C1 segment of cervical spinal cord (tissue), 14 donors: ENCODE measurements at places on chromosomes 11 and 22.

- no peak for DNase-seq
These were observed 32.9 kb upstream of the TRIM29 start for GRCh38 chr11:120170741-120171261.

- DNase-seq = no peak
These were observed 108.5 kb upstream of the BID start for GRCh38 chr22:17882727-17883126.

DNA sequence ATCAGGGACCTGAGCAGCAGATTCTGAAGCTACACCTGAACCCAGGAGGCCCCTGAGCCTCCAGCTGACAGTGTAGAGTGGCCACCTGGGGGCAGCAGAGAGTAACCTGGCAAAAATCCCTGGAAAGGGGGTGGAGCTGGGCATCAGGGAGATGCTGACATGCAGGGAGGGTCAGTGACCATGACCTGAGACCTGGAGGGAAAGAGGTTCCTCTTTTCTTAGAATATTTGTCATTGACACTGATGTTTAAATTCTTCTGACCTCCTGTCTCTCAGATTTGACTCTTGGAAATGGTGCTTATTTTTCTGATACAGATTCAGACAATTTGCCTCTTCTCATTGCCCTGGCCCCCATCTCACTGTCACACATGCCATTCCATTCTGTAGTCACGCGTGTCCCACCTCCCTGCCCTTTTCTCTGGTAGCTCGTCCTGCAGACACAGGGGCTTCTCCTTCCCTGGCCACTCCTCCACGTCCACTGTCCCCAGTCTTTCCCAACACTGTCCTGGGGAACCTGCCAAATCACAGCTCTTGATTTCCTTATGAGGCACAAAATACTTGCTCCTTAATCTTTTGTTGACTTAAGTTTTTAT, 117.2 kb upstream of the IGLL5 start:
- DNase-seq = no peak

GRCh38 chr11:31127290-31127689, 242.2 kb downstream of the DCDC1 start:
- no peak for DNase-seq

- peak; percentile 17 for DNase-seq
These were observed 125.3 kb downstream of the FEZ1 start for GRCh38 chr11:125370561-125371389.

- DNase-seq = no peak
These were observed 9.8 kb upstream of the NUCB2 start for GRCh38 chr11:17266781-17267180.

DNA sequence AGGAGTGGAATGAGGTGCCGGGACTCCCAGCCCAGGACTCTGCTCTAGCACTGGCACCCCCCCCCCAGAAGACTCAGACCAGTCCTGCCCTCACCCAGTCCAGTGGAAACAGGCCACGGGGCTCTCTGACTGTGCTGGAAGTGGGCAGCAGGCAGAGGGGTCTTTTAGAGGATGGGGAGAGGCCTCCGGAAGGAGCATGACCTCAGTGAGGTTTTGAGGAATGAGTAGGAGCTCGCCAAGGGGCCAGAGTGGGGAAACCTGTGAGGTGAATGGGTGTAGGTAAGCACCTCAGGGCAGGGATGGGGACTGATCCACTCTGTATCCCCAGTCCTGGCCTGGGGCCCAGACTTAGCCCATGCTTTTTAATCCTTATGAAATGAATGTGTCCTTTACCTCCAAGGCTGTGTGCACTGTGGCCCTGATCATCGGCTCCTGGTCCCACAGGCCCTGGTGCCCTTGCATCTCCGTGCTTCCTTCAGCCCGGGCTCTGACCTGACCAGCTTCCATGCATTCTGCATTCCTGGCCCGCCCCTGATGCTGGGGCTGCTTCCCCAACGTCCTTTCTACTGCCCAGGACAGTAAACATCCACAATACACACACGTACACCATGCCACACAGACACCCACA, 24.4 kb upstream of the RFPL3 start:
- DNase-seq = no peak

DNA sequence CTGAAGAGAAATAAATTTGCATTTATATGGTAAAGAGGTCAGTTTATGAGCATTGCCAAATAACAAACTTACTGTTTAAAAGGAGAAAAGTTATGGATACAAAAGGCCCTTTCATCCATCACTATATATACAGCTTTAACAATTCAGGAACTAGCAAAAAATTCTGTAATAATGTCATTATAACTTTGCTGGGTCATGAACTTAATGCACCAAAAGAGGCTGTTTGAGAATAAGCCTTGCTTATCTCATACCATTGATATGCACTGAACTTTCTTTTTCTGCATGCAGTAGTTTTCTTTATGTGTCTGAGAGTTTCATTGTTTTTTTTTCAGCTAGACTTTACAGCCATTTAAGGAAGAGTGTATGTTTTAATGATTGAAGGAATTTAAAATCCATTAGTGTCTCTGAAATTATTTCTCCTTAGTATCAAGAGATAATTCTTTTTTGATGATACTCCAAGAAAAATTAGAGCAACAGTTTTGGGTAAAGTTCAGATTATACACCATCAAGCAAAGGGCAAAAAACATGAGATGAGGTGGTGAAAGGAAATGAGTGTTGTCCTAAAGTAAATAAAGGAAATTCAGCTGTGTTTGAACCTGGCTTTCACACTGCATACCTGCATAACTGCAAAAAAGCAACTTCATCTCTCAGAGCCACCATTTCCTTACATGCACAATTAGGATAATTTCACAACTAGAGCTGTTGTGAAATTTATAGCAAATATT, 188.2 kb upstream of the ANO3 start:
- DNase-seq = no peak

DNA sequence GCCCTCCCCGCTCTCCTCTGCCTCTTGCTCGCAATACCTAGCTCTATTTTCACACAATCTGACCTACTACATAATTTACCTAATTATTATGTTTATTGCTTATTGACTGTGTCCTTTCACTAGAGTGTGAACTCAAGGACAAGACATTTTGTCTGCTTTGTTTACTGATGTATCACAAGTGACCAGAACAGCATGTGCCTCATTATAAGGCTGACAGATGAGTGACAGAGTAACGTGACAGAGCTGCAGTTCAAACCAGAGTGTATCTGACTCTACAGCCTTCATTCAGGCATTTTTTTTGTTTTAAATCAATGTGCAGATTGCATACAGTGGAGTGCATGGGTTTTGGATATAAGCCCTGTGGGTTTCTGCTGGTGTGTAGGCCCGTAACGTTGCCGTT, 82.0 kb upstream of the RAB1B start:
- DNase-seq = no peak

GRCh38 chr11:102802341-102802740, 4.4 kb upstream of the MMP1 start:
- DNase-seq = no peak

DNA sequence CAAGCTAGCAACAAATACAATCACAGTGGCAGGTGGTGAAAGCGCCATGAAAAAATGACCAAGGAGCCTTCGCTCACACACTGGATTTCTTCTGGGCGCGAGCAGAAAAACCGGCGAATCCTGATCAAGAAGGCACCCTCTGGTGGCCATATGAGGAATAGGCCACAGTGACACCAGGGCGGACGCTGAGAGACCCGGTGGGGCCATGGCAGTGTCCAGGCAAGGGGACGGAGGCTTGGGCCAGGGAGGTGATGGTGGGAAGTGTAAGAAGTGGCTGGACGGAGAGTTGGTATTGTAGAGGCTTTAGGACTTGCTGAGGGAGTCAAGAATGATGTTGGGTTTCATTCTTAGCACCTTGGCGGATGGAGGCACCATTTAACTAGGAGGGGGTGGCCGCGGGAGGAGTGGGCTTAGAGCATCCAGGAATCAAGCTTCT, 16.9 kb upstream of the RAC2 start:
- DNase-seq = no peak

DNA sequence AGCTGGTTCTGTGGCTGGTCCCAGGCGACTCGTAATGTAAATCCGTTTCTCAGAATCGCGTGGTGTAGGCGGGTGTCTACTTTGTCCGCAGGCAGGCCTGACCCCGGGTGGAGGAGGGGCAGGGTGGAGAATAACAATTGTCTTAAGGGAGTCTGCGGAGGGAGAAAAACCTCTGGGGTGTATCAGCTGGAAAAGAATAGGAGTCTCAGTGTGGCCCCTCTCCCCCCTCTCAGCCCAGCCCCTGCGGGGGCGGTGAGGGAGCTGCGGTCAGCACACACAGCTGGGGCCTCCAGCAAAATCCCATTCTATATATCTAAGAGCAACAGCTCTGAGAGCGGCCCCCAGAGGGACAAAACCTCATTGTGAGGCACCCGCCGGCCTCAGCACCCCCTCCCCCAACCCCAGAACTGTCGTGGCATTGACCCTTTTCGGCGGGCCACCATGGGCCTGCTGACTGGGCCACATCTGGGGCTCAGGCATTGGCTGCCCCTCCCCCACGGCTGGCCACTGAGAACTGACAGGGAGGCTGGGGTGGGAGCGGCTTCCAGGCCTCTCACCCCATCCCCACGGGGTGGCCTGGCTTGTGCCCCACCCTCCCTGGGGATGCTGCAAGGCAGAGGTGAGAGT, 2.7 kb upstream of the MYRF start:
- peak; percentile 83 for DNase-seq

DNA sequence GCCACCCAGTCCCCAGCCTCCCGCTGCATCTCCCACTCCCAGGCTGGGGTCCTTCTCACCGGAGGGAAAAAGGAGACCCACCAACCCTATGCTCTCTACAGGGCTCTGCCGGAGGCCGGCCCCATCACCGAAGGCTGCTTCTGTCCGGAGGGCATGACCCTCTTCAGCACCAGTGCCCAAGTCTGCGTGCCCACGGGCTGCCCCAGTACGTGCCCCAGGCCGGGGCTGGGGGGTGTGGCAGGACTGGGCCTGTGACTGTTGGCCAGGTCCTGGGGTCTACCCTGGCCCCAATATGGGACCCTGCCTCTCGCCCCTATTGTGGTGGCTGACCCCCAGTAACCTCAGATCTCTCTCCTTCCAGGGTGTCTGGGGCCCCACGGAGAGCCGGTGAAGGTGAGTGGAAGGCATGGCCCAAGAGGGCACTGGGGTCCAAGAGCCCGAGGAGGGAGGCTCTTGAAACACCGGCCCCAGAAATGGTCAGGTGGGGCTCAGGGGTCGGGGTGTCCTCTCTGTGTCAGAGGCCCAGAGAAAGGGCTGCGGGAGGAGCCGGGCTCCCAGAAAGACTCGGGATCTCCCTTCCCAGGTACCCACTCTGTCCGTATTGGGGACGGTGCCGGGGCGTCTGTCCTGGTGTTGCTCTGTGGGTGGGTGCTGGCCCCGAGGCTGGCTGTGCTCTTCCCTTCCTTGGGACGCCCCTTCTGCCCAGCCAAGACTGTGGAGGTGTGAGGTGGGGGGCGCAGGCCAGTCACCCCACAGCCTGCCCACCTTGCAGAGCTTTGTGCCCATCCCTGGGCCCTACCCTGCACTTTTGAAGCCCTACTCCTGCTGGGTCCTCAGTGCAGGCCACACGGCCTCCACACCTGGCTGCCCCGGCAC, 26.1 kb upstream of the MUC5B start:
- DNase-seq = no peak

- DNase-seq = no peak
These were observed 19.2 kb downstream of the SELENOO start for GRCh38 chr22:50219800-50220602.

DNA sequence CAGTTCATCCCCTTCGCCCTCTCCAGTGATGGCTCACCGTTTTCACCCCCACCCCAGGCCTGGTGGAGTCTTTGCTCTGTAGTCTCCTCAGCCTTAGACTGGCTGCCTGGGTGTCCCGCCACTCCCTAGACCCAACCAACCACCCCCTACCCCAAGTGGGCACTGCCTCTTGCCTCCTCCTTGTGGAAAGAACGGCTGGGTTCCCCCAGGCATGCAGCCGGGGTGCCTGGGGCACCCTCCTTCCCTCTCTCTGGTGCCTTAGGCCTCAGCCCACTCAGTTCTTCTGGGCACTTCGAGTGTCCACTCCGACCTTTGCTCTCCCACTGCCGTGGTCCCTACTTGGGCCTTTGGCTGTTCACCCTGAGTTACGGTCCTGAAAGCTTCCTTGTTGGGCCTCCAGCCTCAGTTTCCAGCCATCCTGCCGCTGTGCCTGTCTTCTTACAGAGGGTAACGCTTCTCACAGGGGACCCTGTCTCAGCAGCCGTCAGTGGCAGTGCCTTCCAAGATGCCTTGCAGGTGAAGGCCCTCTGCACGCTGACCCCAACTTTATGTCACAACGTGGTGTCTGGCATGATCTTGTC, 3.1 kb downstream of the GRIK4 start:
- no peak for DNase-seq

GRCh38 chr22:17570851-17571631, 7.7 kb downstream of the SLC25A18 start:
- peak; percentile 91 for DNase-seq

- peak; percentile 12 for DNase-seq
These were observed 77.9 kb upstream of the TIMP3 start for GRCh38 chr22:32723643-32724042.

DNA sequence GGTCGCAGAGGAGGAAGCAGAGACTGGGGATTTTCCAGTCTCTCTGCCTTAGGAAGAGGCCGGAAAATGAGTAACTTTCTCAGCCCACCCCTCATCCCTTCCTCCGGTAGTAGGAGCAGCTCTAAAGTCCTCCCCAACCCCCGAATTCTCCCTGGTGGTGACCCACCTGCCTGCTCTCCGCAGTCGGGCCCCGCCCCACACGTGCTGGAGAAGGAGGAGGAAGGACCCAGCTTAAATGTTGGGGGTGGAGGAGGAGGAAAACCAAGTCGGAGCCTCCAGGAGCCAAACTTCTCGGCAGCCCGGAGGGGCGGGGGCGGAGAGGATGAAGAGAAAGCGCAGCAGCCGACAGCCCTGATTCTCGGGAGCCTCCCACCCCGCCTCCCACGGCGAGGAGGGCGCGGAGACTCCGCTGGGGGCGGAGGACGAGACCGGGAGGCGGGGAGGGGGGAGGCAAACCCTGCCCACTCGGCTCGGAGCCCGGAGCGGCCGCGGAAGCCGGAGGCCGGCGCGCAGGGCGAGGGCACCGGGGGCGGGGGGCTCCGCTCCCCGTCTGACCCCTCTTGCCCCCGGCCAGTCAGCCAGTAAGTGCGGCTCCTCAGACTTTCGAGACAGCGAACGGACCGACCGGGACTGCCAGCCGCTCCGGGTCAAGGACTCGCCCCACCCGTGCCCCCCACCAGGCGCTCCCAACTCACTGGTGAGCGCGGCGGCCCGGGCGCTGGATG, at the start of gene TPBGL:
TSS of gene TPBGL (plus strand) at position 464 of the 725 bp plus-strand sequence. CDS start 276 bp downstream, outside the sequence.
- DNase-seq = no peak

DNA sequence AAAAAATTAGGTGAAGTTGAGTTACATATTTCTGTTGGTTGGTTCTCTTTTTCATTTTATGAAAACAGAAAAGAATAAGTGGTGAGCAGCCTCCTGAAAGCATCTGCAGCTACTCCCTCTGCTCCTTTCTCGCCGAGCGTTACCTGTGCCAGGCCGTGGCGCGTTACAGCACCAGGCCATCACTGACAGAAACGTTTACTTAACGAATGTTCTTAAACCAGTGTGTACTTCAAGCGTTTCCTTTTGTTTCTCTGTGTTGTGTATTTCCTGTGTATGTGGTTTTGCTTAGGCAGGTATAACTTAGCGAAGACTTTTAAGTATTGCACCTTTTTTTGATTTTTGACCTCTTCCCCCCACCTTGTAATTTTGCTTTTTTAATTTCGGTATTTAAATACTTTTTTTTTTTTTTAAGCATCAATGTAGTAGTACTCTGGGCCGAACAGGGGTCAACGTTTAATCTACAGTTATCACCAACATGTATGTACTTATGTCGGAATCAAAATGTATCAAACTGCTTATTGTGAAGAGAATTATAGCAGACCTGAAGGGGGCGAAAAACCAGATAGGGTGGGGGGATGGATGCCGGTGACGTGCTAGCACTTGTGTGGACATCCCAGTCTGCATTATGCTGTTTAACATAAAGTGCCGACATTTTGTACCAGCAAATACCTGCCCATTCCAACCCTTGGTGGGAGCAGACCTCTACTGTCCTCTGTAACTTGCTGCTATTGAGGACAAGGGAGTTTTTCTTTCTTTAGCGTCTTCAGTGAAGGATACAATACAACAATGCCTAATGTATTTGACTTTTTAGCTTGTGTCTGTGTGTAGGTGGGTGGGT, 21.6 kb upstream of the ADSL start:
- no peak for DNase-seq
